ENCODE measurements at places on chromosomes 2 and 18. TPM values are rescaled to one million over a fixed set of nuclear protein-coding genes. Genes with fewer than 3 reads are reported as not detected.

GRCh38 chr2:233688341-233688740 is 4.3 kb upstream of the UGT1A6 start:
- DNase-seq = no peak

- no peak for DNase-seq
These were observed 308.1 kb downstream of the ZEB2 start for GRCh38 chr2:144211826-144212225.

- DNase-seq = no peak
These were observed 39.0 kb downstream of the FER1L5 start for GRCh38 chr2:96681540-96681939.

MAPRE3 gene
- 1.4 TPM for polyA plus RNA-seq

LAMA3 gene
- not detected for polyA plus RNA-seq

- no peak for DNase-seq
These were observed 724.5 kb downstream of the EPHA4 start for GRCh38 chr2:220847589-220847988.

PLEK gene
- polyA plus RNA-seq = 71.9 TPM

- DNase-seq = no peak
These were observed 288.6 kb upstream of the HDAC4 start for GRCh38 chr2:239689410-239689809.

DNA sequence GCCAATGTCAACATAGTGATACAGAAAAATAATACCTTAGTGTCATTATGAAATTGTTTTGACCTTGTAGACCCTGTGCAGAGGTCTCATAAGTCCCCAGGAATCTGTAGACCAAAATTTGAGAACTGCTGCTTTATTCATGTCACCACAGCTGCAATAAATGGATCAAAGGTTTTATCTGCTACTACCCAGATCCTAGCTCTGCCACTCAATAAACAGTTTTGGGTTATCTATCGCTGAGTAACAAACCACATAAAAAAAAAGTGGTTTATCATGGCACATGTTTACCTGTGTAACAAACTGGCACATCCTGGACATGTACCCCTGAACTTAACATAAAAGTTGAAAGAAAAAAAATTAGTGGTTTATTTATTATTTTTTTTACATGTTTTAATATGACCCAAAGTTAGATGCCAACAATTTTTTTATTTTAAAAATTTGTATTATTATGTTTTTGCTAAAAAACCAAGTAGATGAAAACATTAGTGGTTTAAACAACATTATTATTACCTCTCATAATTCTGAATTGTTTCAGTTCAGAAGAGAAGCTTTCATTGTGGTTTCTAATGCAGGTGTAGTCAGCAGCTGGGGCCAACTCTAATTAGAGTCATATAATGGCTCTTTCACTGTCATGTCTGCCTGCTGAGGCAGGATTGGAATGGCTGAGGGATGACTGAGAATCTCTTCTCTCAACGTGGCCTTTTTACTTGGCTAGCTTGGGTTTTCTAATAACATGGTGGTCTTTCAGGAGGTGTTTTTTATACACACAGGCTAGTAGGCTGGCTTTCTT is 103.3 kb upstream of the SLC38A11 start:
- DNase-seq = no peak

GRCh38 chr18:75205514-75206132 is 3.3 kb downstream of the PTGR3 start:
- no peak for DNase-seq

GRCh38 chr18:79502782-79503181 is 107.1 kb downstream of the NFATC1 start:
- DNase-seq = no peak

DNA sequence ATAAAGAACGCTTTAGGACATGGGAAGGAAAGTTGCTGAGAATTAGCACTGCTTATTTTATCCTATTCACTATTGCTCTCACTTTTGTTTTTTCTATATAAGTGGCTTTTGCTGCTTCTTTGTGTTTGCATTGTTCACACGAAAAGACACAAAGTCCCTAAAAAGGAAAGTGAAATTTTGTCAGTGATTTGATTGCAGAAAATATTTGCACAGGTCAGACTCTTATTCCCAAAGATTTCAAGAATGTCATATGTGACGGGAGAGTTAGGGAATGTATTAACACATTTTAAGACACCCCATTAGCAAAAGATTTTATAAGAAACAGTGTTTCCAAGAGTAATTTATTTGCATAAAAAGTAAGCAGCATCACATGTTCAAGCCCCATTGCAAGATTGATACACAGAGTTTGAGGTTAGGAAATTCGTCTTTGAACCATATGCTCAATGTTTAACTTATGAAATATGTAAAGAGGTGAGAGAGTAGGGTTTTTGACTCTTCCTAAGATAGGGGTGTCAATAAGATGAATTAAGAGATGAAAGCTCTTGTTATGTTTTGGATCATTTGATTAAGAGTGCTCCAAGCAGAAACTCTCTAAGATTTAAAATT is 57.0 kb downstream of the CCDC102B start:
- no peak for DNase-seq

ATP6V1B1 gene
- polyA plus RNA-seq = not detected

GRCh38 chr2:111534910-111535352 is 349.1 kb downstream of the ANAPC1 start:
- no peak for DNase-seq

DNA sequence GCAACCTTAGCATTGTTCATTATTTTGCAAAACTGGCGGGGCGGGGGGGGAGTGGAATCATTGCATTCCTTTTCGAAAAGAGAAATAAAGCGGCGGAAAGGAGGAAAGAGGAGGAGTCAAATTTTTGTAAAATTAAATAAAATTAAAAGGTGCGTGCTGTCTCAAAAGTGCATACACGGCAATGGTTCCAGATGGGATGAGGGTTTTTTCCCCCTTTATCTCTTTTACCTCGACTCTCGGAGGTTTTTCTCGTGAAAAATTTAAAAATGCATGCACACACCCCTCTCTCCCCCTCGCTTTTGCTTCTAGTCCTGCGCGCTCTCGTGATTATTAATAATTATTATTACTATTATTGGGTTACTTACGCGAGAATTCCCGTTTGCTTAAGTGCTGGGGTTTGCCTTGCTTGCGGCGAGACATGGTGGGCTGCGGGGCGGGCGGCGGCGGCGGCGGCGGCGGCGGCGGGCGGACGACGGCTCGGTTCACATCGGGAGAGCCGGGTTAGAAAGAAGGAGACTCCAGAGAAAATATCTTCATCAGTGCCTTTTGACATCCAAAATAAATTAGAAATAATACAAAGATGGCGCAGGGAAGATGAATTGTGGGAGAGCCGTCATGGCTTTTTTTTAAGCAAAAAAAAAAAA is 481 bp downstream of the BCL11A start:
- no peak for DNase-seq

DNA sequence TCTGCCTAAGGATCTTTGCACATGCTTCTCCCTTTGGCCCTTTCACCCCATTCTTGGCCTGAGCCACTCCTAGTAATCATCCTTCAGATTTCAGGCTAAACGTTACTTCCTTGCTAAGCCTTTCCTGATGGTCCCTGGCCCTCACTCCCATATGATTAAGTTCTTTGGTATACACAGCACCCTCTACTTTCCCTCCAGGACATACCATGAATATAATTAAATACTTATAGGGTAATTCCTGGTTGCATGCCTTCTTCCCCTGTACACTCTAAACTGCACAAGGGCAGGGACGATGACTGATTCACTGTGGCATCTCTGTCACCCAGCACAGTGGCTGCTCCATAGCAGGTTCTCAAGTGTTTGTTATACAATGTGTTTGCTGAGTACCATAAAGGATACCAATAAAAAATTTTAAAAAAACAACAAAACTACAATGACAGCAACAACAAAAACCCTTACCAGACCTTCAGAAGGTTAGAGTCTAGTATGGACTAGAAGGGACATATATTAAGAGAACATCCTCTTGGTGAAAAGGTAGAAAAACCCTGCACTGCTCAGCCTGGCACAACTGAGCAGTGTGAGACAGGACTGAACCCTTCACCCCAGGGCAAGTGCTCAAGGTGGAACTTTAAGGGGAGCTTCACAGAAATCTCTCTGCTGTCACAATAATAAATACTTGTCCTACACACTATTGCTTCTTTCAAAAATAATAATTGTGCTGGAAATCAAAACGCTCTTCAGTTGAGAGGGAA is 76.2 kb downstream of the AAK1 start:
- no peak for DNase-seq

WNT10A gene
- 11.8 TPM for polyA plus RNA-seq

GRCh38 chr2:61091485-61091884 is 25.8 kb downstream of the SANBR start:
- DNase-seq = no peak

REG3G gene
- polyA plus RNA-seq = not detected

GRCh38 chr18:40902436-40902835 is 1052.6 kb upstream of the PIK3C3 start:
- DNase-seq = no peak

NCOA1 gene
- 11.5 TPM for polyA plus RNA-seq

- no peak for DNase-seq
These were observed 422.0 kb downstream of the CBLN2 start for GRCh38 chr18:72122103-72122502.

DNA sequence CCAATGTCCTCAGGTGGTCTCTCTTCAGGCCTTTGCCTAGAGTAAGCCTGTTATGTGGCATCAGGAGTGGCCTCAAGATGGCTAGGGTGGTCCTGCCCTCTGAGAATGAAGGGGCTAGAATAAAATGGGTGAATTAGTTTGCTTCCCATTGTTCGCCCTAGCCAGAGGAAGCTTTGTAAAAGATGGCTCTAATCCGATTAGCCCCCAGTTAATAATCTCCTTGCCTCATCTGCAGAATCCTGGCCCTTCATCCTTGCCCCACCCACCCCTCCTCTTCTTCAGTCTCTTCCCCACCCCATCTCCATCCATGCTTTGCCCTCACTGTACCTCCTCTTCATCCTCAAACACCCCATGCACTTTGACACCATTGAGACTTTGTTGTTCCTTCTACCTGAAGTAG is 57.4 kb upstream of the LGALSL start:
- no peak for DNase-seq

- DNase-seq = no peak
These were observed 96.4 kb downstream of the ITGB1BP1 start for GRCh38 chr2:9326975-9327374.

DNA sequence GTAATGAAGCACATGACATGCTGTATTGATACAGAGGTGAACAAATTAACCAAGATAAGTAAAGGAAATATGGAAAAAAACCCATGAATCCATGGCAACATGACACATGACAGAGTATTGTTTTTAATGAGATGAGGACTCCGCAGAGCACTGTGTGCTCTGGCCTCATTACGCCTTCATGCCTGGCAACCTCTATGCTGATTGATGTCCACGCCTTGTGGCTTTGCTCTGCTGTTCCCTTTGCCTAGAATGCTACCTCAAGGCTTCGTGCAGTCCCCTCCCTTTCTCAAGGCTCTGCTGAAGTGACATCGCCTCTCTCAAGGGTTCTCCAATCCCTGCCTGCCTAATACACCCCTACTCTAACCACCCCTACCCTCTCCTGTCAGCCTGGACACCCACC is 8.4 kb downstream of the SIGLEC15 start:
- no peak for DNase-seq

GRCh38 chr2:207830778-207831438 is 61.2 kb upstream of the FZD5 start:
- no peak for DNase-seq

TMEM169 gene
- polyA plus RNA-seq = 1.2 TPM

- DNase-seq = no peak
These were observed 102.7 kb upstream of the ARHGAP15 start for GRCh38 chr2:143026411-143027054.

BOLL gene
- polyA plus RNA-seq = not detected

DNA sequence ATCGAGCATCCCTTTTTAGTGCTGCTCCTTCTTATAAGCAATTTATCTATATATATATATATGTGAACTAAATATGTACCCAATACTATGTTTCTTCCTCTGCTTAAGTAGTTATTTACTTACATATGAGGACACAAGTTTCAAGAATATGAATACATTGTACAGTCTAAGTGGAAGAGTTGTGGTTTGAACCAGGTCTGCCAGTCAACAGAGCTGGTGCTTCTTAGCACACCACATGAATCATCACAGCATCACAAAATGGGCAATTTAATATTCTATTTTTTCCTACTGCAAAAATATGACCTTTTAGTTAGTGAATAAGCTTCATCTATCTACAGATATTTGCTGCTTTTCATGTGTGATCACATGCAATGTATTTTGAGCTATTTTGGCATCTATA is 64.4 kb upstream of the SPAG16 start:
- DNase-seq = no peak

DNA sequence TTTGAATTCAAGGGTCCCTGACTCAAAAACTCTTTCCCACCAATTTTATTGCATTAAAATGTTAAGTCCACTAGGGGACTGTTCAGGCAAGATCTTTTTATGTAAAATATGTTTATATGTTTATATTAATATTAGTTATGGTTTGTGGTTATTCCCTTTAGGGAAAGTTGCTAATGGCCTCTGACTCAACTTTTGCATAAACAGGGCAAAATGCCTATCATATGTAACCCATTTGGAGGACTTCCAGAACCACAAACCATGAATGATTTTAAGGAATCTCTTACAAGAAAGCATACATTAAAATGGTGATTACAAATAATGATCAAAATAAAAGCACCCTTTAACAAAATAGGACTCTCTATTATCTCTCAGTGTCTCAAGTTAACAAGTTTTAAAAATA is 1484.5 kb upstream of the ZEB2 start:
- DNase-seq = no peak

- no peak for DNase-seq
These were observed 66.4 kb downstream of the DCDC2C start for GRCh38 chr2:3769766-3770165.

DNA sequence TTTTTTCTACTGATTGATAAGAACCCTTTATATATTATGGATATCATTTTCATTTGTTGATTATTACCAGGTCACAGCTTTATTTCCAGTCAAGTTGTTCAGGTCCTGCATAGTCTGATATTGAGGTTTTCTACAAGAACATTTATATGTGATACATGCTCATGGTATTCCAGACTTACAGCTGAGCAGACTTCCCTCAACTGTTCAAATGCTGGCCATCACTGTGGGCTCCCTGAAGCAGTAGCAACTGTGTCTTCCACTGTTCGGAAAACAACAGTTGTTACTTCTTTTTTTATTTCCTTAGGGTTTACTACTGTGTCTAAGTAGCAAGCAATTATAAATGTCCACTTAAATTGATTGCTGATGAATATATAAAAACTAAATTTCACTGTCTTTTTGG is 79.5 kb downstream of the DGKD start:
- no peak for DNase-seq

DNA sequence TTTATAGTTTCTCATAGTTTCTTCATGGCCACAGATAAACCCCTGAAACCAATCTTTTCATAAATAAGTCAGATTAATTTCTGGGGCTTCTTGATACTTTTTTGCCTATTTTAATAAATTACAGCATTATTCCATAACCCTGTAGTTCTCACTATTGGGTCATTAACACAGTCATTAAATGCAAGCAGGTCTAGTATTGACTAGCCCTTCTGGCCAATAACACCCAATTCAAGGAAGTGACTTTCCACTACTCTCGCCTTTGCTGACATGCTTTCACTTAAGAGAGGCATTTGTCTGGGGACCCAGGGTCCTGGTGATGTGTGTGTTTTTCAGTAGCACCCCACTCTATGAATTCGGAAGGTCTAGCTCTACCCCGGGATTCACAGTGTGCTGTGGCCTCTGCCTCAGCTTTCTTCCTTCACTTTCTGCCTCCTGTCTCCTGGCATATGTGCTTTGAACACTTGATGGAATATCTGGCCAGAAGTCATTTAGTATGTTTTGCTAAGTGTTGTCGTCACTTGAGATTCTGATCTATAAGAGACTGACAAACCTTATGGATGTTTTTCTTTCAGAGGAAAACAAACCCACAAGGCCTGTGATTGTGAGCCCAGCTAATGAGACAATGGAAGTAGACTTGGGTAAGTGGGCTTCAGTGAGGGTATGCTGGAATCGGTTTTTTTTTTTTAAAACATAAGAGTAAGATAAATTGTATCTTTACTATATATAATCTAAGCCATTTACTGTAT is 18.6 kb upstream of the IL1RL2 start:
- DNase-seq = no peak
